ENCODE measurements at places on chromosomes 12 and 14.

GRCh38 chr14:45728434-45729225 lies 475.6 kb upstream of the MIS18BP1 start:
- DNase-seq: no peak

DNA sequence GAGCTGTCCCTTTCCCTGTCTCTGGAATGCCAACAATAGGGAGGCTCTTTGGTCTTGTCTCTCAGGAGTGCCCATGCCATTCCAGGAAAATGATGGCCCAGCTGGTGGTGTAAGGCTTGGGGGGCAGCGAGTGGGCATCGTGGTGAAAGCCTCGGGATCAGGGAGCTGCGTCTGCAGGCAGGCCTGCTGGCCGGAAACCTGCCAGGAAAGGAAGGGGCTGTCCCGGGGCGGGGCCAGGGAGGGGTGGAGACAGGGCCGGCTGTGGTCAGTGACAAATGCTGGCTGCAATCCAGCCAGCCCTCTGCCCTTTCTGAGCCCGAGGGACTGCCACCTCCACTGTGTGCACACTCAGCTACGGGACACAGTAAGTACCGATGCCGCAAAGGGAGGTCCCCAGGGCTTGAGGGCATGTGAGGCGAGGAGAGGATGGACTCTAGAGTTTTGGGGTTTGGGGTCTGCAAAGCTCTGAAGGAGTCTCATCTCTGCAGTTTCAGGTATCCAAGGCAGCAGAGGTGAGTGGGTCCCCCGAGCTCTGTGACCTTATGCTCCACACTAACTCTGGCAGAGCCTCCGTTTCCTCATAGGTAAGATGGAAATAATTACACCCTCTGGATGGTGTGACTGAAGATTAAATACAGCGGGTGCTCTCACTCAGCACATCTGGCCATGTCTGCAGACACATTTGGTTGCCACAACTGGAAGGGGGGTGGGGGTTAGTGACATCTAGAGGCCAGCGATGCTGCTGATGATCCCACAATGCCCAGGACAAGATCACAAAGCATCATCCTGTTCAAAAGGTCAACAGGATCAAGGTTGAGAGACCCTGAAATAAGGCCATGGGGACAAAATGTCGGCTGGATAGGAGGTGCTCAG lies at the start of gene SERPINA5:
SERPINA5 (plus strand) TSS at position 300 of the 873 bp plus-strand sequence. CDS start 5,937 bp downstream, outside the sequence.
- DNase-seq: peak; percentile 88

GRCh38 chr12:80053051-80053790 lies 46.1 kb upstream of the OTOGL start:
- peak; percentile 87 for DNase-seq

DNA sequence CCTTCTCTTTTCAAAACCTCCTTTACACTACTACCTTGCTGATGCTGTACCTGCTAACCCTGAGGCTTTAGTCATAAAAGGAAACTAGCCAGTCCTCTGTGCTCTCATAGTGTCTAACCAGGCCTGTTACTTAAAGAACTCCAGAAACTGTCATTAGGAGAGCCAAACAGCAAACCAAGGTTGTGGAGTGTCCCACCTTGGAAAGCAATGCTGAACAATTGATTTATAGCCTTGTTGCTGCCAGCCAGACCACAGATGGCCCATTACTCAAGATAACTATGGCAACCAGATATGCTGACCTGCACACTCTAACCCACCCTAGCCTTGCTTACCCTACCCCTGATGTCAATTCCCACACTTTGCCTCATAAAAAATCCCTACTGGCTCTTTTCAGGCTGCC lies 26.5 kb upstream of the BCAT1 start:
- no peak for DNase-seq

GRCh38 chr12:67980391-67980790 lies 8.9 kb upstream of the IFNG-AS1 start:
- no peak for DNase-seq

- no peak for DNase-seq
Measured at GRCh38 chr12:106276032-106276740, 26.3 kb upstream of the TCP11L2 start.

DNA sequence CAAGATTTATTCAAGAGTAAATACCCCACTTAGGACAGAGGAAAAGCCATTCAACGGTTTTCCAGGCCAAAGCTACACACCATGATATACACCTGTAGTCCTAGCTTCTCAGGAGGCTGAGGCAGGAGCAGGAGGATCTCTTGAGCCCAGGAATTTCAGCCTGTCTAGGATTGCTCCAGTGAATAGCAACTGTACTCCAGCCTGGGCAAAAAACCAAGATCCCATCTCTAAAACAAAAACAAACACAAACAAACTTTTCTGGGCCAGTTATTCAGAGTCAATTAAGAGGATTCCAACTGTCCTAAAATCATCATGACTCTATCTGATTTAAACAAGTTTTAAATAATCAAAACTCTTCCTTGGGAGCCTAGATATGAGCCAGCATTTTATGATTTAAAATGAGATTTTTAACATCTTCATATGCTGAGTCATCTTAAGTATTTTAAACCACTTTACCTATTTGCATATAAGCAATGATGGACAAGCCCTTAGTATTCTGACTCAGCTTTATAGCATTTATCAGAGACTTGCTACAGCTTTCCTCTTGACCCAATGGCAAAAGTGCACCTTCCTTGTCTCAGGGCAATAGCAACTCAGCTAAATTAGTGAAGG lies 77.1 kb downstream of the KCNMB4 start:
- no peak for DNase-seq

DNA sequence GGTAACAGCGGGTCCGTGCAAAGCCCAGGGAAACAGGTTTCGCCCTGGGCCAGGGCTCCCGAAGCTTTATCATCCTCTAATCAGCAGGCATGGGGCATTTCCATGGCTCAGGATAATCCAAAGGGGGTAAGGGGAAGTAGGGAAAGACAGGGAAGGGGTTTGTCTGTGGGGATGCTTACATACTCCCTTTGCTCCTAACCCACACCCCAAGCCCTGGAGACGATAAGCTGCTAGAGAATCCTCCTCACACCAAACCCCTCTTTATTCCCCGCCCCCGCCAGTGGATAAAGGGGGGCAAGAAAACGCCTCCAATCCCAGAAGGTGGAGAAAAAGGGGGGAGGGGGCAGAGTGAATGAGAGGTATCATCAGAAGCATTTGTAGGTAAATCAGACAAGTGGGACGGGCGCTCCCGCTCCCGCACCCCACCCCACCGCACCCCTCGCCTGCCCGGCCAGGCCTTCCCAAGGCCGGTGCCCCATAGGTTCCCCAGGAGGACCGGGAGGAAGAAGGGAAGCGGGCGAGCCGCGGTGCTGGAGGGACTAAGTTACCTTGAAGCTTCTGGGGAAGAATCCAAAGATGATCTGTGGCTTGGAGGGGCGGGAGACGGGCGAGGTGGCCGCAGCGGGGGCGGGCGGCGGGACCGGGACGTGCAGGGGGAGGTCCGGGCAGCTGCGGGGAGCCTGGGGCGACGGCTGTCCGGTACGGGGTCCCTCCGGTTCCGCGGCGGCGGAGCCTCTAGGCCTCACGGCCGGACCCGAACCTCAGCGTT lies 762 bp downstream of the PPP2R5E start:
- DNase-seq: peak; percentile 66

- DNase-seq: no peak
Measured at GRCh38 chr14:79496701-79497100, 714.6 kb downstream of the DIO2 start.

All from sciatic nerve (tissue), 2 donors.